ENCODE measurements at places on chromosomes 7 and 10. TPM values are rescaled to one million over a fixed set of nuclear protein-coding genes. Genes with fewer than 3 reads are reported as not detected.

- DNase-seq, result no peak
These were observed 48.5 kb upstream of the BHLHA15 start for GRCh38 chr7:98162758-98163157.

PTPRZ1 gene
- total RNA-seq, result 11.0 TPM

DNA sequence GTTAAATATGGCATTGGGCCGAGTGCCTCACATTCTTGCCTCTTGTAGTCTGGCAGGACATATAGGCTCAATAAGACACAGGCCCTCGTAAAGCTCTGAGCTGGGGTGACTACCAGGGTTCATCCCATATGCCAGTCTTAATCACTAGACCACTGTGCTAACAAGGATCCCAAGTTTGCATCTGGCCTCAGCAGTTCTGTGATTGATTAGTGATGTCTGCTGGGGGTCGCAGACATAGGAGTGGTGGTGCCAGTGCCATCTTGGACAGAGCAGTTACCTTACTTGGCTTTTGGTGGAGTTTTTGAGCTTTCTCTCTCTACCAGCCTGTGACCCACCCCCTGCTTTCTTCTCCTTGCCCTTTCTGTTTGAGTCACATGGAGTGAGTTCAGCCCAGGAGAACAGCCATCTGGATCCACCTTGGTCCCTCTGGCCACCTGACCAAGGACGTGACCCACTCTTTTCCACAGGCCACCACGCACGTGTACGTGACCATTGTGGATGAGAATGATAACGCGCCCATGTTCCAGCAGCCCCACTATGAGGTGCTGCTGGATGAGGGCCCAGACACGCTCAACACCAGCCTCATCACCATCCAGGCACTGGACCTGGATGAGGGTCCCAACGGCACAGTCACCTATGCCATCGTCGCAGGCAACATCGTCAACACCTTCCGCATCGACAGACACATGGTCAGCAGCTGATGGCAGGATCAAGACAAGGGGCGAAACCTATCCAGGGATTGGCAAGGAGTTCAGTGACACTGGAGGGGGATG is 4.1 kb upstream of the VSIR start:
- DNase-seq, result no peak

GRCh38 chr10:132387764-132388210 is 9.2 kb upstream of the PWWP2B start:
- no peak for DNase-seq

DENND11 gene
- 14.1 TPM for total RNA-seq

CYP17A1 gene
- total RNA-seq, result not detected

ELMO1 gene
- total RNA-seq, result 8.3 TPM

GRCh38 chr7:107937531-107937930 is 46.5 kb downstream of the DLD start:
- no peak for DNase-seq

DNA sequence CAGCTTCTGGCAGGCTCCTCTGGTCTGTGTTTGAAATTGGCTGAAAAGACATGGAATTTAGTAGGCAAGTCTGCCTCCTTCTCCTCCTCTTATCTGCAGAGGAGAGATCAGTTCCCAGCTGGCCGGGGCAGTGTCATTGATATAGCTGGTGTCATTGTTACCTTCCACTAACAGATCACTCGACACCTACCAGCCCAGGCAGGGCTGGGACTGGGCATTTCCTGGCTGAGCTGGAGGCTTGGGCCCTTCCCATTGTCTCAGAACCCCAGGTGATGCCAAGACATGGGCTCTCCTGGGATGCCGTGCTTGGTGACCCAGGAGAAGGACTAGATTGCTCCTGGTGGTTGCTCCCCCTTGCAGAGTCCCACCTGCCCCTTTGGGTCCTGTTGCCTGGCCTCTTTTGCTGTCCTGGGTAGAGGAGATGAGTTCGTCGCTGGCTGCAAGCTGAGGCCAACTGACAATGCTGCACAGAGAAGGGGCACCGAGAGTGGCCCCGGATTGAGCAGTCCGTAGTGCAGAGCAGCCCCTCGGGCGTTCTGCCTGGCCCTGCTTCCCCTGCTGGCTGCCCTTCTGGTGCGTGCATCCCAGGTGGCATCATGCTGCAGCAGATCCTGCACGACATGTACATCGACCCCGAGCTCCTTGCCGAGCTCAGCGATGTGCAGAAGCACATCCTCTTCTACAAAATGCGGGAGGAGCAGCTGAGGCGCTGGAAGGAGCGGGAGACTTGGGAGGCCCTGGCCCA is at the start of gene SH2D4B:
TSS of gene SH2D4B (plus strand) at position 167 of the 745 bp plus-strand sequence. CDS start at position 597, 430 bp downstream.
- DNase-seq, result no peak

Data from esophagus squamous epithelium (tissue), 5 donors.